ENCODE measurements at places on chromosomes 12 and 14.

DNA sequence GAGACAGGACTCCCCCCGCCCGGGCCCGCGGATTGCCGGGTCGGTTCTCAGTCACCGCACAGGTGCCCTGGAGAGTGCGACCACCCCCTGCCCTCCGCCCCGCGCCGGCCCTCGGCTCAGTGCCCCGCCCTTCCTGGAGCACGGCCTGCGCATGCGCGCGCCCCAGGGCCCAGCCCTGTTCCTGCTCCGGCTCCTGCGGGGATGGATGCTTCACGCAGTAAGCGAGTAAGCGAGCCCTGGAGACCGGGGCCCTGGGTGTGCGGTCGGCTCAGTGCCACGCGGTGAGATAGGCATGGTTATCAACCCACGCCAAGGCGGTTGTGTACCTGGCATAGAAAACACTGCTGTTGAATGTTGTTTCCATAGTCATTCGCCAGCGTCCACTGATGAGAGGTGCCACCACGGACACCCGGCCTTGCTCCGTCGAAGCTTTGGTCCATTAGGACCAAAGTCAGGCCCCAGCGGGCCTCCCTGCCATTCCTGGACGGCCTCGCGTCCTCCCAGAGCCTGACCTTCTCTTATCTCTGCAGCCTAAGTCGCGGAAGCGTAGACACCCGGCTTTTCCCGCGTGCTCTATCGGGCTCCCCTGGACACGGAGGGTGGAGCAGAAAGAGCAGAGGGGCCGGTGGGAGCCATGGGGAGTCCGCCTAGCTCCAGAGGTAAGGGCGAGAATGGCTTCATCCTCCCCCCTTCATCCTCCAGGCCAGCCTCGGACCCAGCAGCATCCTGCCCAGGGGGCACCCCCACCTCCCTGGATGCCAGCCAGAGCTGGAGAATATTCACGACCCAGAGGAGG, 90.6 kb downstream of the PAPOLA start:
- no peak for DNase-seq

- DNase-seq: no peak
These were observed 176.0 kb downstream of the KIF26A start for GRCh38 chr14:104314251-104314941.

GRCh38 chr12:67202678-67203012, 66.5 kb upstream of the CAND1 start:
- DNase-seq: no peak

GRCh38 chr12:111570084-111570961, 28.8 kb downstream of the ATXN2 start:
- DNase-seq: peak; percentile 76

GRCh38 chr12:2074792-2075191, 22.0 kb downstream of the CACNA1C start:
- DNase-seq: no peak

- DNase-seq: no peak
These were observed 12.2 kb upstream of the LRRK2 start for GRCh38 chr12:40212566-40212965.

DNA sequence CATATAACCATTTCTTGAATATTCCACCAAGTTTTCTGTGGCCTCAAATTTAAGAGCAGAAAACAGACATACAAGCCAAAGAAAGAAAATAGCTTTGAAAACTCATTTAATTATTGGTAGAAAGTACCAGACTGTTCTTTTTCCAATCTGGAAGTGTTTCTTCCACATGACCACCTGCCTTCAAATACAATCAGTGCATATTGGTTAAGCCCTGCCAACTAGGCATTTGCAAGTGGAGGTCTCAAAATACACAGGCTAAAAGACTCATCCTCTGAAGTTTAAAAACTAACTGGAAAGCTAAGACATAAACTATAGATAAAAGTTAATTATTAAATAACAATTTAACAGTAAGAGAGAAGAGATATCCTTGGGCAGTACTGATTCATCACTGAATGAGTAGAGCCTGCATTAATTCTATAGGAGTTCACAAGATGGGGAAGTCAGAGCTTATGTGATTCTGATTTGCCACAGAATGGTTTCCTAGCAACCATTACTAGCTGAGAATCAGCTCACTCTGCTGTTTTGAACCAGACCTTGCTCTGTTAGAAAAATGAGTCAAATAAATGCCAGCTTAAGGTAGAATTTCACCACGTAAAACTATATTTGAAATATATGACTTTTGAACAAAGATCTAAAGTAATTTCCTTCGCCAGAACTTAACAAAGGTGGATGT, 433.8 kb downstream of the FUT8 start:
- DNase-seq: no peak

- no peak for DNase-seq
These were observed 290.7 kb upstream of the AMIGO2 start for GRCh38 chr12:47370421-47370820.

DNA sequence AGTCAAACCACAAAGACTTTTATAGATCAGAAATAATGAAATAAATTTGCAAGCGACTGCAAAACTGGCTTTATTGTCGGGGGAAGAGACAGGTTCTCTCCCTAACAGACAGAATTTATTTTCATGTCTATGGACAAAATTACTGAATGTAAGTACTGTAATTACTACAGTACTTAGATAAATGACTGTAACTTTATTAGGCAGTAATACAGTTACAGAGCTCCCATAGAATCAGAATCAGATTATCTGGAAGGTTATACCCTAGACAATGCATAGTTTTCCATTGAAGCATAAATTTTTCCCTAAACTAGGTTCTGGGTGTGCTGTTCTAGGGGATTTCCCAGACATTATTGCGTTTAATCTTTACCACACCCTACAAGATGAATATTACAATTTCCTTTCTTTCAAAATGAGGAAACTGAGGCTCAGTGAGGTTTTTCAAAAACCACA, 114.2 kb downstream of the C12orf75 start:
- DNase-seq: no peak

- DNase-seq: no peak
These were observed 106.7 kb downstream of the TMEM30B start for GRCh38 chr14:61174441-61174891.

GRCh38 chr12:103197725-103198388, 240.4 kb downstream of the ASCL1 start:
- DNase-seq: no peak

GRCh38 chr12:130049666-130050065, 112.6 kb upstream of the FZD10 start:
- DNase-seq: no peak

DNA sequence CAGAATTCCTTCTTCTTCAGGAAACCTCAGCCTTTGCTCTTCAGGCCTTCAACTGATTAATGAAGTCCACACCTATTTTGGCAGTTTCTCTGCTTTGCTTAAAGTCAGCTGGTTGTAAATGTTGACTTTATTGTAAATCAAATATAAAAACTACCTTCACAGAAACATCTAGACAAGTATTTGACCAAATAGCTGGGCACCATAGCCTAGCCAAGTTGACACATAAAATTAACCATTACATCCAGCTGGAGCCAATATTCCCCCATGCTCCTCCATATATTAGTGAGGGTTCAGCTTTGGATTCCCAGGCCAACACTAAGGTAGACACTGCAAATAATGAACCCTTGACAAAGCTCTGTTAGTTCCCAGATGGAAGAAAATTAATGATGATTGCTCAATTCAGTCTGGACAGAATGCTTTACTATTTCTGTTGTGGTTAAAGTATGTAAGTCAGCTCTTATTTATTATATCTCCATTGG, 125.5 kb downstream of the ZFP36L1 start:
- no peak for DNase-seq

- no peak for DNase-seq
These were observed 13.8 kb downstream of the CCDC177 start for GRCh38 chr14:69560826-69561225.

GRCh38 chr12:52207895-52208294, 16.1 kb upstream of the KRT80 start:
- no peak for DNase-seq

- DNase-seq: no peak
These were observed 37.2 kb downstream of the DPF3 start for GRCh38 chr14:72856530-72857266.

DNA sequence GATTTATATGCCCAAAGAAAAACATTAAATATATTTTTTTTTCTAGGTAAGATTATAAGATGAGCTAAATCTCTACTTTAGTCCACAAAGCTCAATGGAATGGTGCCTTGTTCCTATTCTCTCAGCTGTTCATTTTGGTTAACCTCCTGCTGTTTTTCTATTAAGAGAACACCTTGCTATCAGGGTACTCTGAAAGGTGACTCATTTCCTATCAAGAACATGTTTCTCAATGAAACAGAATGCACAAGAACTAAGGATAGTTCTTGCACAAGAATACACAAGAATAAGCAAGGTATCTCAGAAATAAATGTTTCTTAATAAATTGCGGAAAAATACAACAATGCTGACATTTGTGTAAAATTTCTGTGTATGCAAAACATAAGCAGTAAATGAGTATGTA, 14.1 kb downstream of the ABCD2 start:
- DNase-seq: peak; percentile 62

GRCh38 chr12:133203344-133204263, 22.3 kb downstream of the ZNF268 start:
- DNase-seq: no peak

GRCh38 chr14:97458661-97459579, 661.7 kb downstream of the VRK1 start:
- no peak for DNase-seq

- DNase-seq: no peak
These were observed 47.6 kb upstream of the BDKRB2 start for GRCh38 chr14:96156804-96157760.

DNA sequence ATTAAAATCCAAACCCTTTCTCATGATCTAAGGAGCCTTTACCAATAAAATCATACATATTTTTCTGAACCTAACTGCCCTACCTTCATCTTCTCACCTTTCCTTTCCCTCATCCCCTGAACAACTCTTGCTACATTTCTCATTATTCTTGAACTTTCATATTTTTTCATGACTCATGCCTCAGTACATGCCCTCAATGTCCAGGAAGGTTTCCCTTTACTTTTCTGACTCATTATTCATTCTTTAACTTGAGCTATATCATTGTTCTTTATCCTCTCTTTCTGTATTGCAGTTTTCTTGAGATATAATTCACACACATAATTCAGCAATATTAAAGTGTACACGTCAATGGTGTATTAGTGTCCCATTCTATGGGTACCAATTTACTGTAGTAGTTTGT, 231.0 kb downstream of the ALG10B start:
- no peak for DNase-seq

DNA sequence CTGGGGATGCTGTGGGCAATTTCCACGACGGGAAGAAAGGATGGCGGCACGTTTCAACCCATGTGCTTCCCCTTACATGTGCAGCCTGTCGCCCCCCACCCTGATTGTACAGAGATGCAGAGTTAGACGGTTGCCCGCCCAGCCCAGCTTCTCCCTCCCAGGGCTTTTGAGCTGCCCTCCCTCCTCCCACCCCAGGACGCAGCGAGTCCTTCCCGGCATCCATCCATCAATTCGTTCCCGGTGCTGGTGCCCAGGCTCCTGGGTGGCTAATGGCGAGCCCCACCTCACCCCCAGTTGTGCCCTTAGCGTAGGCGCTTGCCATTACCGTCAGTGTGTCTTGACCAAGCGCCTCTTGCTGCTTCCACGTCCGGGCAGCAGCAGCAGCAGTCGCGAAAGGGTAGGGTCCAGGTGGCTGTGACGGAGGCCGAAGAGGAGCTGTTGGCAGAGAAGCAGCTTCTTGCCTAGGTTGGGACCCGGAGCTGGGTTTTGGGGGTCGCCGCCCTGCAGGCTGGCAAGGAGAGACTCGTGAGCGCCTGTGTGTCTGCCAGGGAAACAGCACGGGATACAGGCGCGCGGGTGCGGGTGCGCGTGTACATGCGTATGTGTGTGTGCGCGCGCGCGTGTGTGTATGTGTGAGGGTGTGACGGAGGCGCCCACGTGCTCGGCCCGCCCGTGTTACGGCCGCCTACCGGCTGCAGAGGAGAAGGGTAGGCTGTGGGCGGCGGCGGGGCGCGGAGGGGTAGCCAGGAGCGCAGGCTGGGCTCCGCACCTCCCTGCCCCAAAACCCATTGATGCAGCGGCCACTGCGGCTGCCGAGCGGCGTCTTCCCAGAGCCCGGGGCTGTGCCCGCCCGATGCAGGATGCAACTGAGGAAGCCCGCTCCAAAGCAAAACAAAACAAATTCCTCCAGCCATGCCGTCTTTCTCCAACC, at the start of gene SLC6A15:
SLC6A15 (minus strand) TSS at position 602 of the 931 bp plus-strand sequence. CDS start 20,679 bp downstream, outside the sequence.
- DNase-seq: peak; percentile 36

DNA sequence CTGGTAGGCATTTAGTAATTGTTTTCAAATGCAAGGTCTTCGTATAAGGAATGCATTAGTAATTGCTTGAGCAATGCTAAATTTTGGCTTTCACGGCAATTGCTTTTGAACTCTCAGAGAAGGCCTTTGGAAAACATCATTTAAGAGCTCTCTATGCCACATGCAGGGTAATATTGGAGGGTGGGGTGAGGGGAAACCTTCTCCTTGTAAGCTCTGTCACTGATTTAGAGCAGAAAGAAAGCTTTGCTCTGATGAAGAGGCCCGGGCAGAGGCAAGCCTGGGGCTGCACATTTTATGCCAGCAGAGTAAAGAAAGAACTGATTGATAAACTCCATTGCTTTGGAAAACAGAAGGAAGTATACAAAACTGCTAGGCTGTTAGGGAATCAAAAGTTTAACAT, 70.9 kb downstream of the TRIM9 start:
- DNase-seq: no peak

GRCh38 chr14:39219075-39219499, 14.6 kb upstream of the MIA2 start:
- DNase-seq: no peak

GRCh38 chr12:104063712-104064030, 660 bp upstream of the HCFC2 start:
- no peak for DNase-seq

DNA sequence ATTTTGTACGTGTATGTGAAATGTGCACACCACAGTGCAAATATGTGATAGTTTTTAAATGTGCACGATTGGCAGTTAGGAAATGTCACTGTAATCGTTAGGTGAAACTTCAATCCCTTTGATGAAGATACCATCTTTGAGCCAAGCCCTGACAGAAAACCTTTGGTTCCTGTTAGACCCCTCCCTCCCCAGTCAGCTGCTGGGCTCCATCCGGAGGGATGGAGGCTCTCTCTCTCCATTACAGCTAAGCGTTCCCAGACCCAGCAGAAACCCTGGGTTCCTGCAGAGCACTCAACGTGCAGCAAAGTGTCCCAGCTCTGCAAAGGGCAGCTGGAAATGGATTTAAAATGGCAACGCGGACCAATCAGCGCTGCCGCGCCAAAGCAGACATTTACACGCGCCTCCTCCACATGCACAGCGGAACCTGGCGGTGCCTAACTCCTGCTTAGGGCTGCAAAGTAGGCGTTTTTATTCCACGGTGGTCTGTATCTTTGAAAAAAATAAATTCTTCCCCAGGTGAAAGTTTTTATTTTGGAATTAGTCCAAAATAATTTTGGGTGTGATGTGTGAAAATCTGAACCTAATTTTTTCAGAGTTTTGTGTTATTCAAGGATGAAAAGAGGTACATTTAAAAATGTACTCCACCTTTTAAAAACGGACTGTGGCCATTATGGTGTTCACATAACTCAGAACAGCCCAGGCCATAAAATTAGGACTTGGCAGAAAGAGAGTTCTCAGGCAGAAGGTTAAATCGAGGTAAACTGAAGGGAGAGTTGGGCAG, 1.4 kb upstream of the HMGA2 start:
- DNase-seq: no peak

GRCh38 chr12:124386059-124386458, 91.2 kb downstream of the RFLNA start:
- DNase-seq: no peak

GRCh38 chr14:90603336-90603735, 206.5 kb downstream of the CALM1 start:
- no peak for DNase-seq

- no peak for DNase-seq
These were observed 216.1 kb downstream of the SLC38A4 start for GRCh38 chr12:46609674-46610073.

GRCh38 chr14:90756755-90757345, 59.4 kb downstream of the TTC7B start:
- DNase-seq: no peak
